ENCODE measurements at places on chromosomes 2 and 18.

DNA sequence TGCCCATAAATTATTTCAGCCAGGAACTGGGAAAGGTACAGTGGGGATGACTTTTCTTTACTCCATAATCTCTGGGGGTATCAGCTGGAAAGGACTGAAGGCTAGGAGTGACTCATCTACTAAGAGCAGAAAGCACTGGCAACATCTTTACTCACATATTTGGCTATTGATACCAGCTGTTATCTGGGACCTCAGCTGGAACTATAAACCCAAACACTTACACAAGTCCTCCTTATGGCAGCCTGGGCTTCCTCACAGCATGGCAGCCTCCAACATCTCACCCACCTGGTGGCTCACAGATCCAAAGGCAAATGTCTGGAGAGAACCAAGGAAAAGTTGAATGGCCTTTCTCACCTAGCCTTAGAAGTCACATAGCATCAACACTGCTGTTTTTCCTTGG is 379.0 kb upstream of the RND3 start:
- DNase-seq = no peak

- no peak for DNase-seq
Observed at GRCh38 chr18:59743566-59743965, 46.3 kb upstream of the CCBE1 start.

GRCh38 chr2:170322140-170322766 is 144.3 kb downstream of the MYO3B start:
- DNase-seq = no peak

GRCh38 chr18:42922363-42922762 is 193.1 kb downstream of the RIT2 start:
- DNase-seq = no peak

GRCh38 chr2:168889635-168890005 is 610 bp downstream of the SPC25 start:
- DNase-seq = no peak

- no peak for DNase-seq
Observed at GRCh38 chr2:109195193-109196045, 66.4 kb downstream of the SH3RF3 start.

DNA sequence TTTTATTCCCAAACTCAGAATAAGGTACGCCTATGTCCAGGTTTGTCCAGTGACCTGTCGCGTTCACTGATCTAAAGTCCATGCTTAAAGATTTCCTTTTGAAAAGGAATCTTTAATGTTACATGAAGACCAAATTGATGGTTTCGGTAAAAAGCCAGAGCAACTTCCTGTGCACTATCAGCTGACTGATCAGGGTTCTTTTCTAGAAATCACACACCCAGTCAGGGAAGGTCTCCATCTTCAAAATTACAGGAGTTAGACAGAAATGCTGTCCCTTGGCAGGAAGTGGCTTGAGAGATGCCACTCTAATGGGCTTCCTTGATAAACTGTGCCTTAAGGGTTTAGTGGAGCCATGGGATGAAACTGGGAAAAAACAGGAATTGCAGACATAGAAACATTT is 14.7 kb upstream of the ARHGAP25 start:
- DNase-seq = no peak

- DNase-seq = no peak
Observed at GRCh38 chr2:175244697-175245096, 63.2 kb upstream of the ATP5MC3 start.

DNA sequence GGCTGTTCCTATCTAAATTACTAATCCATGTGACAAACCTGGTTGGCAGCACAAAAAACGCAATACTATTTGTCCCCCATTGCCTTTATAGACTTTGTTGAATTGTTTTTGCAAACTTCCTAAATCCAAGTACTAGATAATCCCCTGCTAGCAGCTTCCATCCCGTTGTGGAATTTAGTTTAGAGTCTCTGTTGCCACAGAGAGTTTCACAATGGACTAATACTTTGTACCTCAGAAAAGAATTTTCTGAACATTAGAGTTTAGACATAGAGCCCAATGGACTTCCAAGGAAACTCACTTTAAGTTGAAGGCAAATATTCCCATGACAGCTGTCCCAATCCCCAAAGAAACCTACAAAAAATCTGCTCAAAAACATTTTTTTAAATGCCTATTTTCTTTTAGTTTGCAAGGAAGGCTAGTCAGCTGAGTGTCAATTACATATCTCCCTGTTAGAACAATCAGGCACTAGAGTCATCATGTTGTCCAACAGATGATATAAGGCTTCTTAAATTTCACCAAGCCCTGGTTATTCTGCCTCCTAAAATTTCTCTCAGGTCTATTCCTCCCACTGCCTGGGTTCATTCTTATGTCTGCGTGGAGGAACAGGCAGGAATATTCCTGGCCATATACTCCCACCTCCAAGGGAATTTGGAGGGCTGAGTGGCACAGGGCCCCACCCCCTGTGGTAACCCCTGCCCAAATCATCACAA is 27.2 kb downstream of the RNF152 start:
- DNase-seq = no peak

- DNase-seq = no peak
Observed at GRCh38 chr2:172558372-172558771, 2.5 kb downstream of the PDK1 start.

DNA sequence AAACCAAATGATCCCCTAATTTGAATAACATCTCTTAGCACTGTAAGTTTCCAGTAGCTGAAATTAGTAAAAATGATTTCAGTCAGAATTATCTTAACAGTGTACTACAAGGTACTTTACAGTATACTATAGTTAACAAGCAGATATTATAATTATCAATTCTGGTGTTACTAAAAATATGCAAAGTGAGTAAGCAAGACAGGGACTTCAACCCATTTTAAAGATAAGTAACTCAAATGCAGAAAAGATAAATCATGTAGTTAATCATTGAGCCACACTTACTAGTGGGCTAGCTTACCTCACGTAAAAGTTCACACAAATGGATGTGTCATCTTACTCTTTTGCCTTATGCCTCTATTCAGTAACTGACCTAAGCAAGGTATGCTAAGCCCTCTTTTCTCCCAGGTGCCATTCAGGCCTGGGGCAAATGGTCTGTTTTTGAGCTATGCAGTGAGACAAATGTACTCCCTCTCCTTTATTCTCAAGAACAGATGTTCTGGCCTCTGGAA is 101.0 kb downstream of the NBAS start:
- no peak for DNase-seq

- no peak for DNase-seq
Observed at GRCh38 chr2:241584436-241584835, 25.9 kb downstream of the BOK start.

- no peak for DNase-seq
Observed at GRCh38 chr2:41869542-41870264, 178.1 kb upstream of the PKDCC start.
